ENCODE measurements at places on chromosomes 12 and 14.

GRCh38 chr14:68397822-68398221, 395.0 kb downstream of the ZFP36L1 start:
- no peak for DNase-seq

GRCh38 chr12:130987151-130987931, 33.6 kb downstream of the ADGRD1 start:
- DNase-seq: no peak

GRCh38 chr12:48263617-48264016, 60.5 kb upstream of the OR10AD1 start:
- DNase-seq: no peak

DNA sequence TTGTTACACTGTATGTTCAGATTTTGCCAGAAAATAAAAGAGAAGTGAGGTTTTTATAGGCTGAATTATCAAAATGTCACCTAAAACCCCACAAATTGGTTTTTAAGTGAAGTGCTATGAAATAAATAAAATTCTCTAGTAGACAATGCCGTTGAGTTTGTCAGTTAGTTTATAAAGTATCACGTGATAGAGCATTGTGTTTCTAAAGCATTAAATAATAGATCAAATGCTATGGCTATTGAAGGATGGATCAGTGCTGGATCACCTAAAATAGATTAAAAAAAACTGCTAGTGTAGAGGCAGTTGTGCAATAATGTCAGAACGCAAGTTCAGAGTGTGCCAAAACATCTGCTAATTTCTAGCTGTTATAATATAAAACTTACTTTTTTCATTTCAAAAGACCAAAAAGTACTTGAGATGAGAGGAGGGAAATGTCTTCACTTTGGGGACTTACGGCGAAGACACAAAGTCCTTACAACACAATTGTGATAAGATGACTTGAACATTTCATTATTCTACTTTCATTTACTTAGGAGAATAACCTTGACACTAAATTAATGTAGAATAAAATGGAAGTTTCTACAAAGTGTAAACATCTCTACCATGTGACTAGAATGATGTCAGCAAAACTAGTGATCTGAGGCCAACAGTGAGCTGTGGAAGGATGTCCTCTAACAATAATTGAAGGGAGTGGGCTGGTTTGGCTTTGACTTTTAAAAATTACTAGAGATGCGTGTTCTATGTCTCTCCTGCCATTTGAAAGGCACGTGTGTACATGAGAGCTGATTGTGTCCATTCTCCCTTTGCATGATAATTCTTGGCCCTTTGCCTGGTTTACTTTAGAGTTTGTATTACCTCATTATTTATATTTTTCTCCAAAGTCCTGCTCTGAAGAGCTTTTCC, 154.4 kb upstream of the PDE3A start:
- DNase-seq: no peak

DNA sequence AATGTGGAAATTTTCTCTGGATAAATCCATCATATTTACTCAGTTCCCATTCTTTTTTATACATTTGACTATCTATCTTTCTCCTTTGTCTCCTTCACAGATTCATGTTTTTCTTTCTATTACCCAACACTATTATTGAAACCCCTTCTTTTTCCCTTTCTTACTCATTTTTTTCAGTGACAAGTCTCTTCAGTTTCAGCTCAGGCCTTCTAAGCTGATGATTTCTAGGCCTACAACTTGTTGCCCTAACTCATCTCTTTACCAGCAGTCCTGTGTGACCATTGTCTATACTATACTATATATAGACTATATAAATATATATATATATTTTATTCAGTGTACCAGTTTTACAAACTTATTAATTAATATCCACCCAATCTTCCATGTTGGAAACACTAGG, 31.8 kb downstream of the SLC16A7 start:
- no peak for DNase-seq

GRCh38 chr12:32615441-32615840, 63.7 kb upstream of the DNM1L start:
- no peak for DNase-seq

DNA sequence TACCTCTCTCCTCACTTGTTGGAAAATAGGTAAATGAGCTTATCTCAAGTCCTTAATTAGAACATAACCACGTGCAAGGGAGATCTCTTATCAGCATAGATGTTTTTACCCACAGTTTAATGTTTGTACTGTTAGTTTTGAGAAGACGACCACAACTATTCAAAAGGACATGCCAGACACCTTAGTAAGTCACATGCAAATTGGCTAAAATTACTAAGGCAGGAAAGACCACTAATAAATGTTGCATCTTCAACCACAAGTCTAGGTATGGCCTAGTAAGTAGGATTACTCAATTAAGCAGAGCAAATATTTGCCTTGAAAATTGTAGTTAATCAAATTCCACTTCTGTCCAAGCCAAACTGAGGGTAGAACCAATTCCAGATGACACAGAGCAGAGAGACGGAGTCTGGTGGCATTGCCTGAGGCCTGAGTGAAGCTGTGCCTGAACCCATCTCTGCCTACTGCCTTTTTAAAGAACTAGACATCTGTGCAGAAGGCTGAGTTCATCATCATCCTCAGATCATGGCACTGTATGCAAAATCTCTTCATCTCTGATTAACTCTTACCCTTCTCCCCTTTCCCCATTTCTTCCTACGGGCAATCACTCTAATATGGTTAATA, 29.7 kb upstream of the CHST11 start:
- DNase-seq: no peak

- DNase-seq: no peak
Observed at GRCh38 chr12:91377436-91377835, 194.8 kb upstream of the DCN start.

Data from stimulated activated CD8-positive, alpha-beta memory T cell treated with anti-CD3 and anti-CD28 coated beads, Interleukin-4, amount 100 ng/mL, for 1 hour (primary cell).